ENCODE measurements at places on chromosomes 4 and X.

GRCh38 chr4:108878806-108879205, 116.0 kb upstream of the ETNPPL start:
- DNase-seq: no peak

DNA sequence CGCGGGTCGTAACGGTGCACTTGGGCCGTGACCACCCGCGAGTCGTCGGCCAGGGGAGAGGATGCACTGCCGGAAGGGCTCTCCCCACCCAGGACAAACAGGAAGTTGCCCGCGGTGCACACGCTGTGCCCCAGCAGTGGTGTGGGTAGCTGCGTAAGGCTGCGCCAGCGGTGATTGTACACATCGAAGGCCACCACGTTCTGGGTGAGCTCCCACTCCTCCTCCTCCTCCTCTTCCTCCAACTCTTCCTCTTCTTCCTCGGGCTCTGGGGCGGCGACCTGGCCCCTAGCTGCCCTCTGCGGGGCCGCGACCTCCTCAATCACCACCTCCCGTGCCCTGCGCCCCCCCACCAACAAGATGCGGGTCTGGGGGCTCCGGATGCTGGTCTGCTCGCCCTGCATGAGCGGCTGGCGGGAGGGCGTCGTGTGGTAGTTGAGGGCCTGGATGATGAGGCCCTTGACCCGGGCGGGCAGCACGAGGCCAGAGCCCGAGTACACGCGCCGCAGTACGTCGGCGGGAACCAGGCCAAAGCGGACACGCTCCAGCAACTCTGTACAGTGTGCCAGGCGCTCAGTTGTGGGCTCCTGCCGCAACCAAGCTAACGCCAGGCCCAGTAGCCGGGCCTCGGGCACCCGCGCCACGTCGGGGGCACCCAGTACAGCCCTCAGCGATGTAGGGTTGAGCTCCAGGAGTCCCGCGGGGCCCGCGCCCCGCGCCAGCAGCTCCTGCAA, 1.4 kb downstream of the KLHL34 start:
- DNase-seq: no peak

DNA sequence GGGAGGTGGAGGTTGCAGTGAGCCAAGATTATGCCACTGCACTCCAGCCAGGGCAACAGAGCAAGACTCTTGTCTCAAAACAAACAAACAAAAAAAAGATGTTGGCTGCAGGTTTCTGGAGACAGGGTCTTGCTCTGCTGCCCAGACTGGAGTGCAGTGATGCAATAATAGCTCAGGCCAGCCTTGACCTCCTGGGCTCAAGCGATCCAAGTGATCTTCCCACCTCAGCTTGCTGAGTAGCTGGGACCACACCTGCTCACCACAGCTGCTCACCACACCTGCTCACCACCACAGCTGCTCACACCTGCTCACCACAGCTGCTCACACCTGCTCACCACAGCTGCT, 29.9 kb upstream of the CPLX1 start:
- DNase-seq: no peak

GRCh38 chr4:3215256-3215655, 33.7 kb upstream of the MSANTD1 start:
- DNase-seq: no peak

DNA sequence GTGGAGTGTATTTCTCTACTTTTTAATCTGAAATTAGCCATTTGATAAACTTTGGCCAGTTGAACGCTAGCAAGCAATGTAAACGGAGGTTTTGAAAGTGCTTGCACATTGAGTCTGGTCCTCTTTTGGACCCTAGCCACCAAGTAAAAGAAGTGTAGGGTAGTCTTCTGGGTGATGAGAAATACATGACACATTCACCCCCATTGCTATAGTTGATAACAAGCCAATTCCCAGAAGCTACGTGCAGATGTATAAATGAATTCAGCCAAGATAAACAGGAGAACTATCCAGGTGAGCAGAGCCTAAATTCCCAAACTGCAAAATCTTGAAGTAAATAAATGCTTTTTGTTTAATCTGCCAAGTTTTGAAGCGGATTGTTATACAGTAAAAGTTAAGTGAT, 965.4 kb upstream of the GRIA3 start:
- no peak for DNase-seq

DNA sequence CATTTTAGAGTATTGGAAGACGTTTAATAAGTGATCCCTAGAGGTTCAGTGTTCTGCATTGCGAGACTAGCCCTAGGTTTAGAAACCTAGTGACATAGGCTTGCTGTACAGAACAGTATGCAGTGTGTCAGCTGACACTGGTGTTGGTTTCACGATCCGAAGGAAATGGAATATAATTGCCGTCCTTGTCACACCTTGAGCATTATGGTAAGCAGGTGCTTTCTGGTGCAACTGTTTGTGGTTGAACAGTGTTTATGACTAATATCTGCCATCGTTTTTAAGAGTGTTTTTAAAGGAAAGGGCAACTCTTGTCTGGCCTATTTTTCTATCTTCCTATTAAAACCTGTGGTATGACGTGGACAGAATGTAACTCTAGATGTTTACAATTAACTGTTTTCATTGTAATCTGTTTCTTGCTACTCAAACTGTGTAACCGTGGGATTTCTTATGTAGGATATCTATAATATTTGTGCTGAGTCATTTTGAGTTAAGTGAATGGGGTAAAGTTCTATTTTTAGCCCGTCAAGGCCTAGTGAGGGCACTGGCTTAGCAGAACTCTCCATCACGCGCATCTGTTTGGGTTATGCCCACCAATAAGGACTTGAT, 53.8 kb upstream of the TBC1D14 start:
- DNase-seq: peak; percentile 43

- no peak for DNase-seq
These were observed 48.5 kb upstream of the GRIA2 start for GRCh38 chr4:157172011-157172410.

DNA sequence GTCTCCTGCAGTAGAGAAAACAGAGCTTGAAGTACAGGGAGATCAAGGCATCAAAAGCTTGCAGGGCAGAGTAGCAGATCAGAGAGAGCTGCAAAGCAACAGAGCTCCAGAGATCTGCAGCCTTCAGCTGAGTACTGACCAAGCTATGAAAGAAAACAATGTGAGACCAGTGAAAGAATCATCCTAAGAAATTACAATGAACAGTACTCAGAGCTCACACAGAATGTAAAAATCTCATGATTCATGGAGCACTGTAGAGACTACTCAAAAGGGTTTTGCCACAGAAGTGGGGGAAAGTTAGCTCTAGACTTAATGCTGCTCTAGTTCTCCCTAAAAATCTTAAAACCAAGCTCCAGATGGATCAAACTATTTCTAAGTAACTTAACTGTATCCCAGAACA, 80.0 kb upstream of the MAB21L2 start:
- DNase-seq: no peak

- DNase-seq: no peak
These were observed 45.1 kb upstream of the CDX4 start for GRCh38 chrX:73401591-73402266.

- DNase-seq: no peak
These were observed 116.3 kb downstream of the STOX2 start for GRCh38 chr4:184021389-184021788.

DNA sequence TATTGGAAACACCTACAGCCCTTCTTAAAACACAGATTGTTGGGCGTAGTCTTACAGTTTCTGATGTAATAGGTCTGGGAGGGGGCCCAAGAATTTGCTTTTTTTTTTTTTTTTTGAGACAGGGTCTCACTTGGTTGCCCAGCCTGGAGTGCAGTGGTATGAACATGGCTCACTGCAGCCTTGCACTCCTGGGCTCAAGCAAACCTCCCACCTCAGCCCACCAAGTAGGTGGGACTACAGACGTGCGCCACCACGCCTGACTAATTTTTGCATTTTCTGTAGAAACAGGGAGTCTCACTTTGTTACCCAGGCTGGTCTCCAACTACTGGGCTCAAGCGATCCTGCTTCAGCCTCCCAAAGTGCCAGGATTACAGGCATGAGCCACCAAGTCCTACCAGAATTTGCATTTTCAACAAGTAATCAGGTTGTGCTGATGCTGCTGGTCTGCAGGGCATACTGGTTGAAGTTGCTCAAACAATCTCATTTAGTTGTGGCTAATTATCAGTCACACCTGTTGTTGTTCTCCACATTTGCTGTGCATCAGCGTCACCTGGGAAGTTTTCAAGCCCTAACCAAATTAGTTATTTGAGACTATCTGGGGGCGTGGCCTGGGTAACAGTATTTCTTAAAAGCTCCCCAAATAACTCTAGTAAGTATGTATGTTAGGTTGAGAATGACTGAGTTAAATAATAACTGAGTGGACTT, 14.0 kb downstream of the TMEM154 start:
- no peak for DNase-seq

DNA sequence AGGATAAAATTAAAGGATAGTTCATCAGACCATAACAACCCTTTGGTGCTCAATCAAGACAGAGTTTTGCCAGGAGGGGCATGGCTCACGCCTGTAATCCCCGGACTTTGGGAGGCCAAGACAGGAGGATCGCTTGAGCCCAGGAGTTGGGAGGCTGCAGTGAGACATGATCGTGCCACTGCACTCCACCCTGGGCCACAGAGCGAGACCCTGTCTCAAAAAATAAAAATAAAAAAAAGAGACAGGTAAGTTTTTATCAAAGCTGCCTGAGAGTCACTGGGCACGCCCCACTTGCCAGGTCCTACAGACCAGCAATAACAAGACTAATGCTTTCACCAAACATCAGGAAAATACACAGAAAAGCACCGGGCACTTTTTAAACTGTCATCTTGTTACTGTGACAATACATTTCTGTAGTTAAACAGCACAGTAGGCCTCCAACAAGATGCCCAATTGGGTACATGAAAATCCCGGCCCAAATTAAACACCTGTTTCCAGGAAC, 765 bp downstream of the CFAP97 start:
- DNase-seq: no peak

DNA sequence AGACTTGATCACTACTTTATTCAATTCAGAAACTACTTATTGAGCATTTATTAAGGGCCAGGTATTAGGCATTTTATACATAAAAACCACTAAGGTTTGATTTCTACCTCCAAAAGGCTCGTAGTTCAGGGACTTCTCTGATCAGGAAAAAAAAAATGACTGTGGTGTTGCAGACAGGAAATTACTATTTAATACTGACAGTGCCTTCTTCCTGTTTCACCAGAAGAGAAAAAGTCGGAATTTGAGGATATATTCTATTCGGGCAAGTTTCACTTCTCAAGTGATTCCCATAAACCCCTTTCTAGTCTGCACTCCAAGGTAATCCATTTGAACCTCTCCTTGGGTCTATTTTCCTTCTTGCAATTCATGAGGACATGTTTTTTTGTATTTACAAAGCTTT, 15.3 kb upstream of the TASL start:
- DNase-seq: no peak

DNA sequence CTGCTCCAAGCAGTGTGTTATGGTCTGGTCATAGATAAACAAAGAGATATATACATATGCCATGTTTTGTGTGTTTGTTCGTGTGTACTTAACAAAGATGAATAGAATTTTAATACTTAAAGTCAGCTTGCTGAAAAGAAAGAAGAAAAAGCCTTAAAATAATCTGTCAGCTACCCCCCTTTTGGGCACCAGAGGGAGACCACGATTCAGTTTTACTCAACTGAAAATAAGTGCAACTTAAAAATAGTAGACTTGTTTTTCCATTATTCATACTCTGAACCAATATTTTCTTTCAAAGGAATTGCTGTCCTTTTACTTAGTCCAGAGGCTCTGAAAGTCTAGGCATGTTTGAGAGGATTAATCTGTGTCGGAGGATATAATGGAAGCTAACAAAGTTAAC, 181.7 kb upstream of the AGTR2 start:
- DNase-seq: no peak

DNA sequence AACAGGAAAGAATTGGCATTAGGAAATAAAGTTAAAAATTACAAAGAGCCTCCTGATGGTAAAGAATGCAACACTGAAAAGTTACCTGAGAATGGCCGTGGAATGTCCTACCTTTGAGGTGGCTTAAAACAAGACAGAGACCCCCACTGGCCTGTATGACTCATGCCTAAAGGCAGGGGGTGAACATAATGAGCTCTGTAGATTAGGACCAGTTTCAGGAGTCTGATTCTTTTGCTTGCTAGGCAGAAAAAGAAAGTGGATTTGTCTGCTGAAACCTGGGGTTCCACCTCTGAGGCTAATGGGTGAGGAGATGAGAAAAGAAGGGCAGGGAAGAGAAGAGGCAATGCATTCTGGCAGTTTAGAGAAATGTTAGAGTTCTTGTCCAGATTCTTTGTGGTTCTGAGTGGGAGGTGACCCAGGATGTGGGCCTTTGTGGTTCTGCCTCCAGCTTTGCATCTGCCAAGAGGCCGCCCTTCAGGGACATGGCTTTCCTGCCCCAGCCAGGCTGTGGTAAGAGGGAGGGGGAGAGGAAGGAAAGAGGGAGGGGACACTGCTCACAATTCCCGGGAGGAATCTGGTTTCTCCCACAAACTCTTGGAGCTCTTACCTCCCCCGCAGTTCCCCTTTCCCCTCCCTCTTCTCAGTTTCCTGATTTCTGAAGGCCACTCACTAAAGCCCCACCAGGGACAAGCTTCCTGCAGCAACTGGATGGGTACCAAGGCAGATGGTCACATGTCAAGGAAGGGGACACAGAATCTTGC, 109.6 kb downstream of the EFNB1 start:
- no peak for DNase-seq

DNA sequence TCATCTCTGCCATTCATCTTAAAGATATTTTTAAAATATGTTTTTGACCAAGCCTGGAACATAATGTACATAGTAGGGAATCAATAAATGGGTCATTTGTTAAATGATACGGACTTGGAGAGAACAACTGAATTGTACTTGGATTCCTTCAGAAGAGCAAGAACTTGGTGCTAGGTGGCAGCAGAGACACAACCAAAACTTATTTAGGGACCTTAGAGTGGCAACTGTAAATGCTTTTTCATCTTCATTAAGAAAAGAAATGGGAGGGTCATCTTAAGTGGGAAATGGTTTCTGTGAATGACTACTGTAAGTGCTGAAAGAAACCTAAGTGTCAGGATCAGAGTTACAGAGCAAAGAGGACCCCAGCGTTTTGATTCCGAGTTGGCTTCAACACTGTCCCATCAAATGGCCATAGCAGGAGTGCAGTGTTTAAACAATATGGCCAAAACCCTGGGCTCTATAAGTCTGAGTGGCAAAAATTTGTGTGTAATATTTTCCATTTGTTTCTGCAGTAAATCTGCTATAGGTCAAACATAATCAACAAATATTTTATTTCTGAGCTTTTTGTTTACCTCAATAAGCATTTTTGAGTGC, 213.6 kb downstream of the PALLD start:
- no peak for DNase-seq

- DNase-seq: no peak
These were observed 601.1 kb downstream of the ANKRD50 start for GRCh38 chr4:124111411-124111810.

GRCh38 chr4:184734758-184735157, 862 bp upstream of the CENPU start:
- DNase-seq: no peak

GRCh38 chr4:81796790-81797528, 325.3 kb upstream of the RASGEF1B start:
- no peak for DNase-seq

GRCh38 chrX:150482537-150483206, 85.7 kb upstream of the MTM1 start:
- DNase-seq: no peak

GRCh38 chr4:18518098-18518497, 496.5 kb upstream of the LCORL start:
- no peak for DNase-seq

Measured in central memory CD4-positive, alpha-beta T cell (primary cell).